Heart left ventricle (tissue), 16 donors: ENCODE measurements at places on chromosomes 4 and X. TPM values are rescaled to one million over a fixed set of nuclear protein-coding genes. Genes with fewer than 3 reads are reported as not detected.

DNA sequence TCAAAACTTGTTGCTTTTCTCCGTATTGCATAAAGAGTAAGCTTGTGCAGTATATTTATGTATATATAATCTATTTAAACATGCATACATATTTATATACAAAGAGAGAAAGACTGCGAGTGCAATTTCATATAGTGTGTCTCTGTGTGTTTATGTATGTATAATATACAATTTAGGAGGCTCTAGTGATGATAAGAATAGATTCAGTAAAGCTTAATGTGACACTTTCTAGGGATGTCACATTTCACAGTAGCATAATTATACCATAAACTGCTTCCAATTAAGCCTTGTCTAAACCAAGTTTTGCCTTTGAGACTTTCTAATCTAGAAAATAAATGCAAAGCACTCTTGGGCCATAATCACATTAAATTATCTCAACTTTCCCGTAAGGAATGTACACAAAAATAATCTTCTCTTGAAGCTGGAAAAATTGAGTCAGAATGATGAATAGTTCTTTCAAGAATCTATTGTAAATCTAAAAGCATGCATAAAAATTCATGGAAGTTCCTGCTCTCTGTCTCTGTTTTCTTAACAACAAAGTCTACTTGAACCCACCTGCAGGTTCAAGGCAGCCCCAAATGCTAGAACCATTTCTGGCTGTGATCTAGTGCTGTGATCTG, 114.1 kb upstream of the NPY2R start:
- no peak for DNase-seq

DNA sequence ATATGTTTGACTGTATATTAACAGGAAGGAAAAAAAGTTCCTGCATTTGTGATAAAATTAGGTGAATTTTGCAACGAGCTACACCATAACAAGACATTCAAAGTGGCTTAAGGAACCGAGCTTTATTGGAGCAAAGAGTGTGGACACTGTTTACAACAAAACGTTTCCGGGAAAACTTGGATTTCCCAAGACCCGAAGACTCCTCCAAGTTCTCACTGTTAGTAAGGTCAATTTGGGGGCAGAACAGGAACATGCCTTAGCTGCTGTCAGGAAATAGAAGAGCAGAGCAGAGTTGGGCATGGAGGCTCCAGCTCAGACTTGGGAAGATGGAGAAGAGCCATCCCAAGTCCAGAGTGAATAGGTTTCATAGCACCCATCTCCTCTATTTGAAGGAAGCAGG, 16.5 kb downstream of the ADH6 start:
- no peak for DNase-seq

- no peak for DNase-seq
Measured at GRCh38 chrX:21503593-21503992, 129.4 kb downstream of the CNKSR2 start.

DNA sequence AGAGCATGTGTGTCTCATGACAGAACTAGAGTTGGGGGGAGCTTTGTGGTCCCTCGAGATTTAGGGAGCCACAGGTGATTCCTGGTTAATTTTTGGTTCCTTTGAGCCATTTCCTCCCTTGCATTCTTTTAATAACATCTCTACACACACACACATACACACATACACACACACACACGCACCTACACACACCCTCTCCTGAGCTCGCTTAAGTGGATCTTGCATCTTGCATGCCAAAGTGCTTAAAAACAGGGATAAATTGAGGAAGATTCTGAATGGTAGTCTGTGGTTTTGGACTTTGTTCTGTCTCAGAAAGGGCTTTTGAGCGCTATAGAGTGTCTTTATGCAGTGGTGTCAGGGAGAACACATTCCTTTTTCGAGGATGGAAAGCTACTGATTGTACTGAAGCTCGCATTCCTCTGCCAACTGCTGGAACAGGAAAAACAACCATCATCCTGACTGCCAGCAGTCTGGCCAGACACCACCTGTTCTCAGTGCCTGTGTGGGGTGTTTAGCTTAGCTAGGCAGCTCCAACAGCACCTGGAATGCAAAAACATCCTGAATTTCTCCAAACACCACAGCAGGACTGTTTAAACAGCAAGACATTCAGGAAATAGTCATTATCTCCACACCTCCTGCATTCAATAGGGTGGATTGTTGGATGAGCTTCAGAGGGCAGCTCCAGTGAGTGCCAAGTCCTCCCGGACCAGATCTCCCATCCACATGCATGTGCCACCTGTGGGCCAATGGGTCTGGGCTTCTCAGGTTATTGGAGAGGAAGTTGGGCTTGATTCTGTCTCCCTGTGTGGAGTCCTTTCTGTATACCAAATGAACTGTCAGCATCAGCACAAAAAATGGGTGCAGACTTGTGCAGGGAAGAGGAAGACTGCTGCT, 21.9 kb upstream of the IGFBP7 start:
- DNase-seq = no peak

Gene PSAPL1
- polyA plus RNA-seq = not detected

Gene TMEM156
- not detected for polyA plus RNA-seq

Gene GUCY1B1
- polyA plus RNA-seq = 15.1 TPM
